ENCODE measurements at places on chromosomes 3 and 15.

DNA sequence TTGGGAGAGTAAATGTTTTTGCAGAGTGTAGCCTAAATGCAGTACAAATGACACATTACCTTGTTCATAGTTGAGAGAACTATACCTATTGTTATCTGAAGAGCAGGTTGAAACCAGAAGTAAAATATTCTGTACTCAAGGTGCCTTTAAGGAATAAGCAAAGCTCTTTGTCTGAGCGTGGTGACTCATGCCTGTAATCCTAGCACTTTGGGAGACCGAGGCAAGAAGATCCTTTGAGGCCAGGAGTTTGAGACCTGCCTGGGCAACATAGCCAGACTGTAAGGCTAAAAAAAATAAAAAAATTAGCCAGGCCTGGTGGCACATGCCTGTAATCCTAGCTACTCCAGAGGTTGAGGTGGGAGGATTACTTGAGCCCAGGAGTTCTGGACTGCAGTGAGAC is 2.2 kb upstream of the RNF13 start:
- DNase-seq: no peak

GRCh38 chr3:71066849-71067261 is 516.7 kb downstream of the FOXP1 start:
- no peak for DNase-seq

- DNase-seq: no peak
Observed at GRCh38 chr3:117743993-117744392, 1034.4 kb downstream of the TUSC7 start.

DNA sequence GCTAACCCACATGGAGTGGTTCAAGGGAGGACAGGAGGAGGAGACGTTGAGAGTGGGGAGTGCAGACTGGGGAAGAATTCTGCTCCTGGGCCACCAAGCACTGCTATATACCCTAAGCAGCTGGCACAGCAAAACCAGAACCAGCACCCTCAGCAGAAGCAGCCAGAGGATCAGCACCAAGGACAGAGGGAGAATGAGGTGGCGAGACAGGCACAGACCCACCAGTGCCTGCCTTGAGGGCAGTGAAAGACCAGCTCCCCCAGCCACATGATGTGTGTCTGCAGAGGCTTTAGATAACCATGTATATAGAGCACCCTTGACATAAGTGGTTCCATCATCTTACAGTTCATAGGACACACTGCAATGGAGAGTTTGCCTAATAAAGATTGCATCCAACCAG is 319.0 kb downstream of the GABRB3 start:
- no peak for DNase-seq

DNA sequence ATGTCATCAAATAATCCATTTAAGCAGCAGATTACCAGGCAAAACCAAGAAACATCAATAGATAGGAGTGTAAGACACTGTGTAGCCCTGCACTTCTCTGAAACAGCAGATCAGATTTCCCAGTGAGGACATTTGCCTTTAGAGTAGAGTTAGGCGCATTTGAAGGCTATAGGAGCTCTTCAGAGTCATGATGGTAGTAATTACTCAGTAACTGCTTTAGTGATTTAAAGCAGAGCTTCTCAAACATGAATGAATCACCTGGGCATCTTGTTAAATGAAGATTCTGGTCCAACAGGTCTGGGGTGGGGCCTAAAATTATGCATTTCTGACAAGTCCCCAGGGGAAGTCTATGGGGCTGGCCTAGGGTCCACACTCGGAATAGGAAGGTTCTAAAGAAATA is 36.9 kb downstream of the THRB start:
- no peak for DNase-seq

DNA sequence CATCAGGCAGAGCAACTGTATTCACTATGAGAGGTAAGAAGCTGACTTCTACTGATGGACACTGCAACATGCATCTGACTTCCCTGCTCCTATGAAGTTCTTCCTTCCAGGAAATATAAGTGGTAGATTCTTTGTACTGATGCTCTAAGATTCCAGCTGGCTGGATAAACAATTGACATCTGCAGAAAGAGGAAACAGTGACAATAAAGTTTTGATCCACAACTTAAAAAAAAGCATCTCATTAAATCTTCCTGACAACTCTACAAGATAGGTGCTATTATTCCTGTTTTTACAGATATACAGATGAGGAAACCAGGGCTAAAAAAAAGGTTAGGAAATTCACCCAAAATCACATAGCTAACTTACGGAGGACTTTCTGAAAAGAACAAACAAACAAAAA is 142.8 kb downstream of the VPS13C start:
- DNase-seq: no peak
